Substantia nigra (tissue), 51 donors: ENCODE measurements at places on chromosomes 11 and 22.

GRCh38 chr11:11178671-11179638 lies 174.1 kb downstream of the CSNK2A3 start:
- DNase-seq: peak; percentile 41

DNA sequence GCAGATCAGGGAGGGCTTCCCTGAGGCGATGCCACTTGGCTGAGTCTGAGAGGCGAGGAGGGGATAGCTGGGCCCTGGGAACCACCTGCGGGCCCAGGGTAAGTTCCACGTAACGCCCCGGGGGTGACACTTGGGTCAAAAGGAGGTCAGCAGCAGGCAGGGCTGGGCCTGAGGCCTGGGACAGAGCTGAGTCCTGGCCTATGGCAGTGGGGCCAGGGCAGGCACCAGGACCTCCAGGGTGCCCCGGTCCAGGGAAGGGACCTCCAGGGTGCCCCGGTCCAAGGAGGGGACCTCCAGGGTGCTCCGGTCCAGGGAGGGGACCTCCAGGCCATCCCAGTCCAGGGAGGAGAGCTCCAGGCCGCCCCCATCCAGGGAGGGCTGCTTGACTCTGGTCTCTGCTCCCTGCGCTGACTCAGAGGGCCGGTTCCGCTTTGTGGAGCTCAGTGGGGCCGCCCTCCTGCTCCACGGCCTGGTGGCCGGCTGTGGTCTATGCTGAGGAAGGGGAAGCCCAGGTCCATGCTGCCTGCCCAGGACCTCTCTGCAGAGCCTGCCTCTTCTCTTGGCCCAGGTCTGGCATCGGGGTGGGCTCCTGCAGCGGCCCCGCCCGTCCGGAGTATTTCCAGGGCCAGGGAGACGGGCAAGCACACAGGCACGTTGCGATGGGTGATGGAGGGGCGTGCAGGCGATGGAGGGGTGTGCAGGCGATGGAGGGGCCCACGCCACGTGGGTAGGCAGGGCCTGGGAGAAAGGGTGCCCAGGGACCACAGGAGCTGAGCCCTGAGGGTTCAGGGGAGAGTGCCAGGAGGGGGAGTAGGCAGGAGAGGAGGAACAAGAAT lies 19.5 kb upstream of the WNT7B start:
- no peak for DNase-seq

DNA sequence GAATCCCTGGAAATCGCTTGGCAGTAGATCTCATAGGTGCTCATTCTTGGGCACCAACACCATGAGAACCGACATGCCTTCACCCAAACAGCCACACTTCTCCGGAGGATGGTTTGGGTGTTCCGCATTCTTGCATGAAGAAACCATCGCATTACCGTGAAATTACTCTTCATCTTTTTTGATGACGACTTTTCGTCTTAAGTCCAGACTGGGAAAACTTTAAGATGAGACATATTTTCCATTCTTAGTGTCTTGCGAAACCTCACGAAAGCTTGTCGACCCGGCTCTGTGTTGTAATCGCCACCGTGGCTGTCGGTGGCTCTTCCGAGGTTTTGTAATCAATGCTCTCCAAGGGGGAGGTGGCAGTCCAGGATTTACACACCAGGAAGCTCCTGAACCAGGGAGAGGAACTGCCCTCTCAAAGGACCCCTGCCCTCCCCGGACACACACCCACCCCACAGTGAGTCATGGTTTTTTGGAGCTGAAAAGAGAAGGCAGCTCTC lies 1.7 kb downstream of the TOM1 start:
- DNase-seq: no peak

DNA sequence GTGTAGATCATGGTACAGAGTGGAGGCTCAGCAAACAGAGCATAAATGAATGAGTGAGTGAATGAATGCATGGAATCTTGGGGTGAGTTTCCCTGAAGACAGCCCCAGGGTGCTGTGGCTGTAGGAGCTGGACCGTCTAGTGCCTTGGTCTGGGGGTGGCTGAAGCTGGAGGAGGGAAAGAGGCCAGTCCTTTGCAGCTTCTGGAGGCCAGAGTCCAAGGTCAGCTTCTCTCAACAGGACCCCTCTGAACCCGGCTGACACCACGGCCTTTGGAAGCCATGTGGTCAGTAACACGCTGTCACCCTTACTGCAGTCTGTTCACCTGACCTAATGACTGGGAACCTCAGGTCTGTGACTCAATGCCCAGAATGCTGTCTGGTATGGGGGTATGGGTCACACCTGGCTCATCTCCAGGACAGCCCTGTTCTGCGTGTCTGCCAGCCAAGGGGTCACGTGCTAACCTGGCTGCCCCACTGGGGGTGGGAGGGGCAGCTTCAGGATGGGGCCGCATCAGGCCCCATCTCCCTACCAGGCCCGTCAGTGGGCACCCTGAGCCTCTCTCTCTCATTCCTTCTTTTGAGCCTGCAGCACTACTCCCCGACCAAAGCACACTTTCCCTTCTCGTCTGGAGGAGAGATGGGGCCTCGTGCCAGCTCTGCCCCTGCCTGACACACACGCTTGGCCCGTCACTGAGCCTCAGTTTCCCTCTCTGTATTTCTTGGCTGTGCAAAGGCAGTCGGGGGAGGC lies 24.1 kb upstream of the CHKA start:
- DNase-seq: no peak

- no peak for DNase-seq
Measured at GRCh38 chr11:12750181-12750580, 76.0 kb downstream of the TEAD1 start.

DNA sequence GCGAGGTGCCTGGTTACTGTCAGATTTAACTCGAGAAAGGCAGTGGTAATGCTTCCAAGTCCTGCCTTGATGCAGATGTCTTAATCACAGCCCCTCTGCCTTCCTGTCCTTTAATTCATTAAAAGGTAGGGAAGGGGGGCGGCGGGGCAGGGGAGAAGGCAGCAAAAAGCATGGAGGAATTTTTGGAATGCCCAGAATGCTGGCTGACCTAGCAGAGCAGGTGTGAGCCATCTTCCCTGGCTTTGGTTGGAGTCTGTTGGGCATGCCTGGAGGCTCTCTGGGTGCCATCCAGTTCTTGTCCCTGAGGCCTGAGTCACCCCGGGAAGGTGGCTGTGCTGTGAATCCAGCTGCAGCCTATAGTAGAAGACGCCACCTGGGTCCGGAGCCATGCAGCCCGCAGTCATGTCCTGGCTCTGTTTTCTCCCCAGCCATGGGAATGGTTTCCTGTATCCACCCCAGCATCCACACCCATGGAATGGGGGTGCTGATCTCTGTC lies 15.6 kb downstream of the KIAA1671 start:
- DNase-seq: no peak

GRCh38 chr11:65471447-65471891 lies 27.4 kb upstream of the MALAT1 start:
- DNase-seq: peak; percentile 61

DNA sequence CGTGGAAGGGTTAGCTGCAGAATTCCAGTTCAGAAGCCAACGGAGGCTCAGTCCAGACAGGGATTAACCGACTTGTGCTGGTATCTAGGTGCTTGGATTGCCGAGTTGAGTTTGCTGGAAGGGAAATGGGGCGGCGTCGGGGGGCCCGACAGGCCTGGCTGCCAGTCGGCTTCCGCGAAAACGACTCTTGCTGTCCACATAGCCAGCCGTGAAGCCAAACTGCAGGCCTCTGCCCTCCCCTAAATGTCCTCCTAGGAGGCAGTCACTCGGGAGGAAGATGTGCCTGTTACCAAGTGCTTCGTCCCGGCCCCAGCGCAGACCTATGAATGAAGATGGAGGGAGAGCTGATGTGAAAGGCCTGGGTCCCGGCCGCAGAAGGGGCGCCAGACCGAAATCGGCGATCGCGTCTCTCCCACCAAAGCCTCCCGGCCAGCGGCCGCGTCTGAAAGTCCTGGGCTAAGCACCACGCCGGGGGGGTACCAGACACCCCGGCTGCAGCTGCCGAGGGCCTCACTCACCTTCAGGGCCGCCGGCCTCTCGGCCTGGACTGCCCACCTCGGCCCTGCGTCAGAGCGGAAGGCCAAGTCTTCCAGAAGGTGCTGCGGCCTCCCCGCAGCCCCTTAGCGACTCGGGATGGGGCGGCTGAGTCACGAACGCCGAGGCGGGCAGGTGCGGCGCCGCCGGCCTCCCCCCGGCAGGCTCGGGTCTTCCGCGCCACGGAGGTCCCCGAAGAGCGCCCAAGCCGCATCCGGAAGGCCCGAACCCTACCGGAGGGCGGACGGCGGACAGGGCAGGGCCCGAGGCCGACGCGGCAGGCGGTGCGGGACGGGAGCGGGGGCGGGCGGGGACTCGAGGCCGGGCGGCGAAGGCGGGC lies 7.5 kb downstream of the DPAGT1 start:
- peak; percentile 33 for DNase-seq

GRCh38 chr11:67006029-67006884 lies 16.7 kb upstream of the SYT12 start:
- DNase-seq: no peak

- no peak for DNase-seq
Measured at GRCh38 chr11:47353978-47354774, 1.7 kb upstream of the MYBPC3 start.

- DNase-seq: no peak
Measured at GRCh38 chr11:95520369-95521132, 269.0 kb downstream of the FAM76B start.

GRCh38 chr22:20430101-20430719 lies 7.4 kb downstream of the SCARF2 start:
- DNase-seq: no peak

- DNase-seq: no peak
Measured at GRCh38 chr11:46356924-46357482, 9.7 kb downstream of the DGKZ start.

DNA sequence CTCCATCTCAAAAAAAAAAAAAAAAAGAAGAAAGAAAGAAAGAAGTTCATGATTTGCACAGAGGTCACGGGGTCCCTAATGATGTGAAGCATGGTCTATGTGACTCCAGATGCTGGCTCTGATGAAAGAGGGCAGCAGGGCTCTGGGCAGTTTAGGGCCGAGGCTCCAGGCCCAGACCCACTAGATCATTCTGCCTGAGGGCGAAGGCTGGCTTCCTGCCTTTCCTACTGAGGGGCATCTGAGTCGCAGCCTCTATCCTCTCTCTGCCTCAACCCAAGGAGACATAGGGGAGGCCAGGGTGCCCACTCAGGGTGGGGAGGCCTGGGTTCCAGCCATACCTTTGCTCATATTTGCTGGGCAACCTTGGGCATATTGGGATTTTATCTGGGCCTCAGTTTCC lies 4.8 kb downstream of the SLC35E4 start:
- no peak for DNase-seq

DNA sequence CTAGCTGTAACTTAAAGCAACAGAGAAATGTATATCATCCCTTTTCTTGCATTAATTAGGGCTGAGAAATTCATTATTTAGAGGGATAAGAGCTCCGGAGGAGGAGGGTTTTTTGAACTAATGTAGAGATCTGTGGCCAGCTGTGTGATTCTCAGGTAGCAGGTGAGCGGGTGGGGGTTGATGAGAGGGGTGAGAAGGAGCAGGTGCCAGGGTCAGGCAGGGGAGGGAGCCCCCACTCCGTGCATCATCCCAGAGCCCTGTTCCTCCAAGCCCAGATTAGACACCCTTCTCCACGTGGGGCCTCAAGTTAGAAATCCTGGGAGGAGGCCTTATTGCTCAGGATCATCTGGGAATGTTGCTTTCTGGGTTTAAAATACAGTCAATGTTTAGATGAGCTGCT lies 24.9 kb downstream of the ZBTB16 start:
- DNase-seq: no peak

DNA sequence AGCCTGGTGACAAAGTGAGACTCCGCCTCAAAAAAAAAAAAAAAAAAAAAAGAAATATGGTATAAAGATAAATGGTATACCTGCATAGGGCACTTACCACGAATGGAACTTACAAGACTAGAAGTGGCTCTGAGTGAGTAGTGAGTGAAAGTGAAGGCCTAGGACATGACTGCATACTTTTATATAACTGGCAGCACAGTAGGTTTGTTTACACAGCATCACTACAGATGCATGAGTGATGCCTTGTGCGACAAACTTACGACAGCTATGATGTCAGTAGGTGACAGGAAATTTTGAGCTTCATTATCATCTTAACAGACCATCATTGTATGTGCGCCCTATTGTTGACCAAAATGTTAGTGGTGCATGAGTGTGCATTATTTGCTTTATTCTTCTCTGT lies 17.7 kb downstream of the XRCC6 start:
- DNase-seq: no peak

GRCh38 chr11:99257131-99257530 lies 236.4 kb downstream of the CNTN5 start:
- DNase-seq: no peak

GRCh38 chr11:2421996-2422395 lies 21.4 kb downstream of the TSSC4 start:
- no peak for DNase-seq

DNA sequence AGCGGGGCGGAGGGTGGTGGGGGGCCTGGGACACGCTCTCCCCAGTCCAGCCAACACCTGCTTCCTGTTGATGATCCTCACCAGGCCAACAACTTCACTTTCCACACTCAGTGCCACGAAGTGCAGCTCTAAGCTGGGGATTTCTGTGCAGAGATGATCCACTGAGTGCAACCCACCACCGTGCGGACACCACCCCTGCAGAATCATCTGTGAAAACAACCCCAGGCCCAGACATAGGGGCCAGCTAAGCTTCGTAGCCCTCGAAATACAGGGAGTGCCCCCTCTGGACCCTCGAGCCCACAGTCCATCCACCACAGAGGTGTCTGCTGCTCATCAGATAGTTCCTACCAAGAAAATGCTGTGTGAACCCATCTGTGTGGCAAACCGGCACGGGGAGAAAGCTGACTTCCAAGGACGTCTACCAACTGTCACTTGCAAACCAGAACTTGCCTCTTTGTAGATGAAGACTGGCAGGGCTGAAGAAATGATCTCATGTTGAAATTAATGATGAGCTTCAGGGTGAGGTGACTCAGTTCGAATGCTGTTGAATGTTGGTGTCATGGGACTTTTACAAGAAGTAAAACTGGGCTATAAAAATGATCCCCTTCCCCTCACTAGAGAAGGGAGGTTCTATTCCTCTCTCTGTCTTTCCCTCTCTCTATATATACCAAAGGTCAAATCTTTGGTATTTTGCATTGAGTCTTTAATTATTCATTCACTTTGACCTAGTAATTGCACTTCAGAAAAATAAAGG lies 73.4 kb downstream of the MYEOV start:
- DNase-seq: no peak

DNA sequence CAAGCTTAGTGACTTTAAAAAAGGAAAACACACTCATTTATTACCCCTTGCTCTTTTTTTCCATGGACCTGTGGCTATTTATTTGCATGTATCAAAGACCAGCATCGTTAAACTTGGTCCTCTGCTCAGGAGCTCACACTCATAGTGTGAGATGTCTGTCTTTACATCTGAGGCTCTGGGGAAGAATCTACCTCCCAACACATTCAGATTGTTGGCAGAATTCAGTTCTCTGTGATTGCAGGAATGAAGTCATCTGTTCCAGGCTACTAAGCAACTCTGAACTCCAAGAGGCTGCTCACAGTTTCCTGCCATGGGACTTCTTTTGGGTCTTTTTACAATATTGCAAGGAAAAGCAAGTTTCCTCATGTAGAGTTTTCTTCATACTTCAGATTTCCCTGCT lies 138.8 kb downstream of the LRRC4C start:
- DNase-seq: no peak

GRCh38 chr11:76161261-76161961 lies 44.9 kb downstream of the WNT11 start:
- DNase-seq: no peak

DNA sequence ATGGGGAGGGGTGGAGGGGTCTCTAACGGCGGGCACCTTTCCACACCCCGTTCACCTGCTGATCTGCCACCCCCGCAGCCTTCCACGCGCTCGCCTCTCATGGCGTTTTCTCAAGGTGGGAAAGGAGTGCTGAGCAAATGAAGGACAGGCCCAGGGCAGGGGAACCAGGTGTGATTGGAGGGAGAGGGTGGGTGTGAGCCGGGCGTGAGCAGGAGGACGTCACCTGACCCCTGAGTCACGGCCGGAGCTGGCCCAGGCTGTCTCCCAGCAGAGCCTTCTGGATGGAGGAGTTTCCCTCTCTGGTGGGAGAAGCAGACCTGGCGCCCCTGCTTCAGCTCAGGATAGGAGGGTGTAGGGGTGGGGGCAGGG lies 14.0 kb upstream of the ARHGAP8 start:
- no peak for DNase-seq
